ENCODE measurements at places on chromosomes 16 and 17.

- DNase-seq: no peak
These were observed 12.1 kb upstream of the FLYWCH1 start for GRCh38 chr16:2899564-2900072.

GRCh38 chr16:10114409-10114808, 67.8 kb downstream of the GRIN2A start:
- no peak for DNase-seq

DNA sequence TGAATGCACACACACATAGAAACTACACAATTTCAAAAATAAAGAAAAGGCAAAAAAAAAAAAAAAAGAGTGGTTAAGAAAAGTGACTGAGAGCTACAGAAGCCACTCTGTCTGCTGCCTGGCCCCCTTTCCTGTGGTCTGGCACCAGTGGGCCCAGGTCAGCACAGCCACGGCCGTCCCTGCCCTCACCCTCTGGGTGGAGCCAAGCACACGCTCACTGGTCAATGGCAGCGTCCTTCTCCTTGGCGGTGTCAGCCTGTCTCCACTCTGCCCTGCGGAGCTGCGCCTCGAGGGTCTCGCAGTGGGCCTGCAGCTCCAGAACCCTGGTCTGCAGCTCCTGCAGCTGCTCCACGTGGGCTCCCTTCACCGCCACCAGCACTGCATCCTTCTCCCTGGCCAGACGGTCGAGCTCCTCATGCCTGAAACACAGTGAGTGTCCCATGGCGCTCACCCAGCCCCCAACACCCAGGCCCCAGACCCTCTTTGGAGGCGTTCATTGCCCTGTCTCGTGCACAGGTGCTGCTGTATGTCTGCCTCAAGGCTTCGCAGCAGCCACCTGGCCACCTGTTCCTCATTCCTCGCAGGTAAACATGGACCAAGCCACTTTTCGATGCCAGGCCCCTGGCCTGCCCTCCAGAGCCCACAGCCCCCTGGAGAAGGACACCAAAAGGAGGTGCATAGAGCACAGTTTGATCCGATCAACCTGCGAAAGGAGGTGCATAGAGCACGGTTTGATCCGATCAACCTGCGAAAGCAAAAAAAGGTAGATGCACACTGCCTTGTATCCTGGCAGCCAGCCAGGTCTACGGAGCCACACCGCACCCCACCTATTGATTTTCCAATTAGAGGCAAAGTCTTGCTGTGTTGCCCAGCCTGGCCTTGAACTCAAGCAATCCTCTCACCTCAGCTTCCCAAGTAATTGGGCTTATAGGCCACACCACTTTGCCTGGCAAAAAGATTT, 24.4 kb downstream of the CCDC57 start:
- no peak for DNase-seq

GRCh38 chr17:29368926-29369325, 21.2 kb upstream of the TAOK1 start:
- no peak for DNase-seq

DNA sequence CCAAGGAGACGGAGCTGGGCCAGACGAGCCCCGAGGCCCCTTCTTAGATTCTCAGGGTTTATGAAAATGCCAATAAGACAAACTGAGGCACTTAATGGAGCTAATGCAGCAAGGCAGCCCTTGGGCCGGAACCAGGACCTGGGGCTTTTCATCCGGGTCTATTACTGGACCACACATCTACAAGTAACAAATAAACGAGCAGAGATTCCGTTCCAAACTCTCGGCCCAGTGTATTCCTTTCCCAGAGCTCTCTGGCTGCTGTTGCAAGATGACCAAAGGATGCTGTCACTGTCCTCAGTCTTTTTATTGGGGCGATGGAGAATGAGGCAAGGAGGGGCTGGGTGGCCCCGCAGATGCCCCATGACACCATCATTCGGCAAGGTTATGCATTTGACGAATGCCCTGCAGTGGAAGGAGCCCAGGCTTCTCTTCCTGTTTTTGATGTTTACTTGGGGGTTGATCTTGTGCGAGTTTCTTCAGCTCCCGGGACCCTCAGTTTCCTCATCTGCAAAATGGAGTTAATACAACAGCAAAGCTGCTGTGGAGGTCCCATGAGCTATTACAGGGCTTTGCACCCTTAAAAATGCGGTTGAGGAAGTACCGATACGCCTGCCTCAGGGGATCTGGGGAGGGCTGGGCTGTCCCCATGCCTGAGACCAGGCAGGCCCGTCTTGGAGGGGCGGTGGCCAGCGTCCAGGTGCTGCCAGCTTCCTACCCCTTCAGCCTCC, 1.1 kb upstream of the NTN1 start:
- no peak for DNase-seq

GRCh38 chr16:10521681-10522274, 58.6 kb downstream of the EMP2 start:
- DNase-seq: peak; percentile 34

- no peak for DNase-seq
These were observed 4.6 kb downstream of the UTS2R start for GRCh38 chr17:82376042-82376730.

- DNase-seq: no peak
These were observed 7.4 kb upstream of the MMP2 start for GRCh38 chr16:55471448-55472097.
